ENCODE measurements at places on chromosomes 5 and 9. TPM values are rescaled to one million over a fixed set of nuclear protein-coding genes. Genes with fewer than 3 reads are reported as not detected.

GRCh38 chr5:14816999-14817761, 54.4 kb downstream of the ANKH start:
- no peak for DNase-seq

DNA sequence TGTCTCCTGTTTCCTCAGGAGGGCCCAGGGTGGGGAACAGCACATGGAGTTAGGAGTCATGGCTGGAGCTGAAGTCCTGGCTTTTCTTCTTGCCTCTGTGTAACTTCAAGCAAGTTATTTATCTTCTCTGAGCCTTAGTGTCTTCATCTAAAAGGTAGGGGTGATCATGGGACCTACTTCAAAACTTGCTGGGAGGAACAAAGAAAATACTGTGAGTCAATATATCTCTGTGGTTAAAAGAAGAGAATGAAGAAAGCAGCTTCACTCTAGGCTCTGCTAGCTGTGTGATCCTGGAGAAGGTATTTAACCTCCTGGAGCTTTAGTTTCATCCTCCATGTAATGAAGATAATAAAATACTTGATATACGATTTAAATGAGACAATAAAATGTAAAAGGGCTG, 26.5 kb downstream of the AFAP1L1 start:
- no peak for DNase-seq

Gene PCDHGA1
- 0.67 TPM for total RNA-seq

Gene FRMD3
- 2.6 TPM for total RNA-seq

- DNase-seq = no peak
Observed at GRCh38 chr5:93611976-93612854, 29.2 kb downstream of the NR2F1 start.

DNA sequence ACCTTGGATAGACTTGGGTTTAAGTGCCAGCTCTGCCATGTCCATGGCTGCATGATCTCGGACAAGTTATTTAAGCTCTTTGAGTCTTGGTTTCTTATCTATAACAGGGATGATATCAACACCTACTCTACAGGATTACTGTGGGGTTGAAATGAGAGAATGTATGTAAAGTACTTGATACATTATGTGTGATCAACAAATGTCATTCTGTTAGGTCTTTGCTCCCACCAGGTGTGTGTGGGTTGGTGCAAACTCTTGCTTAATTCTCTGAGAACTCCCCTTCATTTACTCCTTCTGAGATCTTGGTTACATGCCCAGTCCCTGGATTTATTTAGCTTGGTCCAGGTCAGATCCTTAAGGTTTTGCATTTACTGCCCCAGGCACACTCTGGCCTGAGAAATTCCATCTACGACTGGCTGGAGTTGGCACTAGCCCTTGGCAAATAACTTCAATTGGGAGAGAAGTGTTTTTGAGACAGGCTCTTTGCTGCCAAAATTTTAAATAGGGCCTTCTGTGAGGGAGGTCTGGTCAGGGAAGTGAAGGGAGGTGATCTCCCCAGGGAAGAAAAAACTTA, 63.5 kb upstream of the KLF9 start:
- no peak for DNase-seq

Gene MLANA
- not detected for total RNA-seq

All from pancreas (tissue), 10 donors.